ENCODE measurements at places on chromosomes 3 and 15. TPM values are rescaled to one million over a fixed set of nuclear protein-coding genes. Genes with fewer than 3 reads are reported as not detected.

Gene GRM2
- total RNA-seq = 0.25 TPM

Gene CHAC1
- 70.8 TPM for total RNA-seq

Gene PIERCE2
- total RNA-seq = 2.6 TPM

Gene SEMA3G
- total RNA-seq = 0.26 TPM

DNA sequence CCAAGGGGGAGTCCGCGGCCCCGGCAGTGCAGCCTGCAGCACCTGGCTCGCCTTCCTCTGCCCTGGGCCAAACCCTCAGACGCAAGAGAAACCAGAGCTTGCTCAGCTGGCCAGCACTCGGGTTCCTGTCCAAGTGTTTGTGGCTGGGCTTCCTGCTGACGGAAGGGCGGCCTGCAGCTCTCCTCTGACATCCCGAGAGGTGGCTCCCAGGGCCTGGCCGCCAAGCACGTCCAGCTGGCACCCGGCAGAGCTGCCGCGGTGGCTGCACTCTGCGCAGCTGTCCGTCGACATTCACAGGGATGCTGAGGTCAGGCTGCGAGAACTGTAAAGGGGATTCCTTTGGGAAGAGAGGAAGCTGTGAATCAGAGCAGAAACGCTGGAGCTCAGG lies 85.6 kb downstream of the CPN2 start:
- peak overlapping the region; percentile 54 for H3K27ac ChIP-seq
- peak; percentile 99 for DNase-seq
- H3K36me3 ChIP-seq = no peaks in the 10 kb centered on the region
- H3K4me1 ChIP-seq = peaks cover 21% of the 10 kb centered on the region

DNA sequence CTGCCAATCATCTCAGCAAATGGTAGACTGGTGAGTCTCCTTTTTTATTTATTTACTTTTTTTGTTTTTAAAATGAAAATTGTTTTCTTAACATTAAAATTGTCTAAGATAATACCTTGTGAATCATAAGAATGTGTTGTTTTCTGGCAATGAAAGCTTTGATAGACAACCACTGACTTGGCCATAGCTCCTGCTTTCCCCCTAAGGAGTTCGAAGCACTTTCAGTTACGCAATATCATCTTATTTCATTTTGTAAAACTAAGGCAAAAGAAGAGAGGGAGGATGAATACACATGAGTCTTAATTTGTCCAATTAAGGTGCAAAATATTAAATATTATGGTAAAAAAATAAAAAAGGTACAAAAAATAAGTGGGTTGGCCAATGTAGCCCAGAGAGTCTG lies 74.8 kb upstream of the PLCL2 start:
- no peak for DNase-seq
- H3K27me3 ChIP-seq = no peaks in the 10 kb centered on the region
- no peak overlapping the region for H3K4me3 ChIP-seq
- no peaks in the 10 kb centered on the region for H3K4me1 ChIP-seq
- no peak overlapping the region for H3K27ac ChIP-seq

GRCh38 chr3:54994111-54994513 lies 66.3 kb upstream of the LRTM1 start:
- H3K4me3 ChIP-seq = no peak overlapping the region
- peak; percentile 33 for DNase-seq
- H3K4me1 ChIP-seq = peaks cover 7% of the 10 kb centered on the region
- no peaks in the 10 kb centered on the region for H3K27me3 ChIP-seq

DNA sequence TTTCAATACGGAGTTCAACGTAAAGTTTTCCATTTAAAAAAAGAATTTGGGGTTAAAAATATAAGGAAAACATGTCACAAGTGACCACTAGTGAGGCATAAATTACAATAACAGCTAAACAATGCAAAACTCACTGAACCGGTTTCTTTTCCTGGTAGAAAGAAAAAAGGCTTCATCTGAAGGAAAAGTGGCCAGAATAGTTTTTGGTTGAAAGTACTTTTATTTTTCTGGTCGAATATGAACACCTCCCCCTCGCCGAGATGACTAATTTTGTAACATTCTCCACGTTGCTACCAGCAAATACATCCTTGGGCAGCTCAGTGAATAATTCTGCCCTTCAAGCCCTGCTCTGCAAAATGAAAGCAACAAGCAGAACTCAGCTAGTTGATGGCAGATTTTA lies 3.9 kb upstream of the SRGAP3 start:
- H3K4me3 ChIP-seq = no peak overlapping the region
- H3K27me3 ChIP-seq = peaks cover 8% of the 10 kb centered on the region
- H3K27ac ChIP-seq = no peak overlapping the region
- H3K36me3 ChIP-seq = no peaks in the 10 kb centered on the region
- H3K4me1 ChIP-seq = peaks cover 15% of the 10 kb centered on the region

DNA sequence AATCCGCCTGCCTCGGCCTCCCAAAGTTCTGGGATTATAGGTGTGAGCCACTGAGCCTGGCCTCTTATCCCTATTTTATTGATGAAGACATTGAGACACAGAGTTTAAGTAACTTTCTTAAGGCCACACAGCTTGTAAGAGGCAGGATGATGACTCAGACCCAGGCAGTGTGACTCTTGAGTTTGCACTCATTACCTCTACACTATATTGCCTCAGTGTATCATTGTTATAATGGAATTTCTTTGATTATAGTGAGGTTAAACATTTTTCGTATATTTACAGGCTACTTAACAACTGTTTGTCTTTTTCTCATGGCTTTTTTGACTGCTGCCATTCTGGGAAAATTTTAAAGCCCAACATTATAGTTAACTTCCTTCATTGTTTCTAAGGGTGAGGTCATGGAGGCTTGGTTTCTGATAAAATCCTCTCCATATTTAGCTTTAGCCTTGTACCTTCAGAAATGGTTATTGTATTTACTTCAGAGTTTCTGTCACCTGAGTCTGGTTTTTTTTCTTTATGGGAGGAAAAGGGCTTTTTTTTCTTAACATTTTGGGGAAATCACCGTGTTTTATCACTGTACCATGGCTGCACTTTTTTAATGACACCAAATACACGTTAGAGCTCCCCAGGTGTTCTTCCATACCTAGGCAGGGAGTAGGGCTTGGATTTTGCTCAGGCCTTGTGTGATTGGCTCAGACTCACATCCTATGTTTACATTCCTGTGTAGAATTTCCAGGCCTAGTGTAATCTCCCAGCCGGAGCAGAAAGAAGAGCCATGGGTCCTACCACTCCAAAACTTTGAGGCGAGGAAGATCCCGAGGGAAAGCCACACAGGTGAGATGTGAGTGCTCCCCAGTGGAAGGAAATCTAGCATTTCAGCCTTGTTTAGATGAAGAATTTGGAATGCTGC lies 6.3 kb downstream of the ZNF774 start:
- H3K4me1 ChIP-seq = peaks cover 25% of the 10 kb centered on the region
- peak; percentile 70 for DNase-seq
- H3K27me3 ChIP-seq = no peaks in the 10 kb centered on the region
